Memory B cell (primary cell): ENCODE measurements at places on chromosomes 5 and 9.

GRCh38 chr5:128673970-128674369 lies 135.9 kb upstream of the FBN2 start:
- H3K4me3 ChIP-seq = no peak overlapping the region
- no peak for DNase-seq
- peaks cover 3% of the 10 kb centered on the region for H3K27me3 ChIP-seq
- no peaks in the 10 kb centered on the region for H3K4me1 ChIP-seq
- no peak overlapping the region for H3K27ac ChIP-seq

DNA sequence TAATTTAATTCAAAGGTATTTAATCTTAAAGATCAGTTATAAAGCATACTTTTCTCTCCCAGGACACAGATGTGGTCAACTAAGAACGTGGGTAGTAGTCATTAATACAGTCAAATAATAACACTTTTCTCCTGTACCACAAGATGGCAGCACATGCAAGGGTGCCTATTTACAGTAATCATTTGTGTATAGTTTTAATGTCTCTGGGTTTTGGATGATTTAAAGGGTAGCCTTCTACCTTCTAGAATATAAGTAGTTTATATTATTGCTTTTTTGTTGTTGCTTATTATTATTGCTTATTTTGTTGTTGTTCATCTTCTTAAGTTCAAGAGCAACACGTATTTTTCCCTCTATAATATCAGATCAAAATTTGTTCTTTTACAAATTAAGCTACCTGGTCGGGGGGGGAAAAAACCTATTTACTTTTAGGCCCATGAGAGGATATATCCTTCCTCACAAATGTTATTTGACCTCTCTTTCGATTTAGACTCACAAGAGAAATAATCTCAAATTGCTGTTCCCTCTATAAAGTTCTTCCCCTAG lies 59.6 kb upstream of the SLC27A6 start:
- H3K27ac ChIP-seq = peak overlapping the region; percentile 46
- peak; percentile 28 for DNase-seq
- H3K4me1 ChIP-seq = no peaks in the 10 kb centered on the region
- no peaks in the 10 kb centered on the region for H3K27me3 ChIP-seq
- H3K36me3 ChIP-seq = no peaks in the 10 kb centered on the region
- H3K4me3 ChIP-seq = no peak overlapping the region

GRCh38 chr5:11429254-11429653 lies 475.0 kb downstream of the CTNND2 start:
- H3K27ac ChIP-seq = no peak overlapping the region
- no peaks in the 10 kb centered on the region for H3K27me3 ChIP-seq
- H3K36me3 ChIP-seq = no peaks in the 10 kb centered on the region
- no peaks in the 10 kb centered on the region for H3K4me1 ChIP-seq
- DNase-seq = no peak
- no peak overlapping the region for H3K4me3 ChIP-seq

GRCh38 chr5:171189442-171189841 lies 119.6 kb upstream of the TLX3 start:
- H3K27ac ChIP-seq = no peak overlapping the region
- no peaks in the 10 kb centered on the region for H3K4me1 ChIP-seq
- peaks cover 3% of the 10 kb centered on the region for H3K27me3 ChIP-seq
- H3K36me3 ChIP-seq = no peaks in the 10 kb centered on the region

DNA sequence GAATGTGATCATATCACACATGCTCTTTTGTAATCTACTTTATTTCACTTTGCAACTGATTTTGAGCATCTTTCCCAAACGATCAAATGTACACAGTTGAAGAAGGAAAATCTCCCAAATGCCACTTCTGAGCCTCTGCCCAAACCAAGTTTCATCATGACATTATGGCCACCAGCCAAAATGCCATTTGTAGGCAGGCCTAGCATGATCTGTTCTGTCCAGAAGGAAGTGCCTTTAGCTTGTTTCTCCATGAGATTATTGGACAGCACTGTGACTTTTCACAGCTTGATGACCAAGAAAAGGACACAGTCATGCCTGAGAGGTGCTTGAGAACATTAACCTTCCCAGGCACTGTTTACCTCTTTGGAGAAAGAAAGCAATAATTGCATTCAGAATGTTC lies 73.2 kb upstream of the PIP5K1B start:
- H3K27me3 ChIP-seq = no peaks in the 10 kb centered on the region
- no peaks in the 10 kb centered on the region for H3K36me3 ChIP-seq
- DNase-seq = no peak
- H3K4me3 ChIP-seq = no peak overlapping the region
- peaks cover 28% of the 10 kb centered on the region for H3K4me1 ChIP-seq

DNA sequence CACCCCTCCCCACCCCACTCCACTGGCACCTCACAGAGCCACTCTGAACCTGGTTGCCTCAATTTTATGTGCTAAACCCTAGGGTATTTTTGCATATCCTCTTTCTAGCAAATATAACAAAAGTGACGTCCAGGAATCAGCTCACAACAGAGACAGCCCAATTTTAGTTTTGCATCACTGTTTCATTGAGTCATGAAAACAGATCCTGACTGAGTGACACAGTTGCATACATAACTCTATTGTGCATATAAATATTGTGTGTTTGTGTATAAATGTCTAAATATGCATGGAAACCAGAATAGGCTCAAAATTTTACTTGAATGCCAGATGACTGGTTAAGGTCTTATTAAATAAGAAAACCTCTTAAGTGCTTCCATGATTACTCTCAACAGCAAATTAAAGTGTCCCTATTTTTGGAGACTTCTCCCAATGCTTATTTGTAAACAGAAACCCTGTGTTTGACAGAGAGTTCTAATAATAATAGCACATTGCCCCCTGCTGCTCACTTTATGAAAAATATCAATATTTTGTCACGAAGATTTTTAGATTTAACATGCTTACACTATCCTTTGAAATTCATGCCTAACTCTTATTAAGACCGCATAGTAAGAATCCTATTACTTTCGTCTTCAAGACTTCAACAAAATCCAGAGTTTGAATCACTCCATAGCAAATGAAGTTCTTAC lies 75.5 kb upstream of the PRRC1 start:
- no peaks in the 10 kb centered on the region for H3K36me3 ChIP-seq
- DNase-seq = no peak
- no peak overlapping the region for H3K27ac ChIP-seq
- no peak overlapping the region for H3K4me3 ChIP-seq
- peaks cover 8% of the 10 kb centered on the region for H3K27me3 ChIP-seq

GRCh38 chr5:132787076-132787475 lies 10.0 kb upstream of the SEPTIN8 start:
- no peak for DNase-seq
- H3K27me3 ChIP-seq = peaks cover 24% of the 10 kb centered on the region
- peaks cover 2% of the 10 kb centered on the region for H3K36me3 ChIP-seq

DNA sequence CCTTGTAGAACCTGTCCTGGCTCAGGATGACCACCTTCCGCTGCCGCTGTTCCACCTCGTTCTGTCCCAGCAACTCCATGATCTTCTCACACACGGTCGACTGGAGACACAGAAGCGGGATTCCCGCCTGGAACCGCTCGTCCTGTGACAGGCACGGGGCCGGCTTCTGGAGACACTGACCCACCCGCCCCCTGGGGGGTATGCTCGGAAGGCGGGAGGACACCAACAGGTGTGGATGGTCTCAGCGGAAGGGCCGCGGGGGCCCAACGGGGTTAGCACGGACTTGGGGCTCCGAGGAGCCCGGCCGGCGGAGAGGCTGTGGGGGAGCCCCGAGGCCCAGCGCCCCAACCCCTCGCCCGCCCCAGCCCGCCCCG lies 530 bp downstream of the UCK1 start:
- H3K4me1 ChIP-seq = peaks cover 12% of the 10 kb centered on the region
- H3K4me3 ChIP-seq = peak overlapping the region; percentile 77
- H3K36me3 ChIP-seq = peaks cover 9% of the 10 kb centered on the region
- no peak overlapping the region for H3K27ac ChIP-seq
- no peaks in the 10 kb centered on the region for H3K27me3 ChIP-seq

GRCh38 chr9:129121483-129121882 lies 10.3 kb downstream of the PTPA start:
- H3K36me3 ChIP-seq = peaks cover 8% of the 10 kb centered on the region
- no peak overlapping the region for H3K27ac ChIP-seq
- no peak overlapping the region for H3K4me3 ChIP-seq
- peaks cover 4% of the 10 kb centered on the region for H3K4me1 ChIP-seq
